ENCODE measurements at places on chromosomes 1 and 21. TPM values are rescaled to one million over a fixed set of nuclear protein-coding genes. Genes with fewer than 3 reads are reported as not detected.

Gene INKA2
- total RNA-seq = 0.76 TPM

Gene CFAP298
- total RNA-seq = 74.7 TPM

Gene CFHR3
- not detected for total RNA-seq

Gene SPATA46
- total RNA-seq = not detected

Gene GNG4
- total RNA-seq = 0.58 TPM

Measured in activated T-cell treated with anti-CD3 and anti-CD28 coated beads, Interleukin-2, amount 50 U/mL, for 4 hours (primary cell).